ENCODE measurements at places on chromosomes 5 and 9.

GRCh38 chr5:56757077-56757476 is 58.3 kb upstream of the MAP3K1 start:
- DNase-seq, result no peak

- no peak for DNase-seq
Measured at GRCh38 chr5:146825033-146825432, 53.5 kb downstream of the PPP2R2B start.

DNA sequence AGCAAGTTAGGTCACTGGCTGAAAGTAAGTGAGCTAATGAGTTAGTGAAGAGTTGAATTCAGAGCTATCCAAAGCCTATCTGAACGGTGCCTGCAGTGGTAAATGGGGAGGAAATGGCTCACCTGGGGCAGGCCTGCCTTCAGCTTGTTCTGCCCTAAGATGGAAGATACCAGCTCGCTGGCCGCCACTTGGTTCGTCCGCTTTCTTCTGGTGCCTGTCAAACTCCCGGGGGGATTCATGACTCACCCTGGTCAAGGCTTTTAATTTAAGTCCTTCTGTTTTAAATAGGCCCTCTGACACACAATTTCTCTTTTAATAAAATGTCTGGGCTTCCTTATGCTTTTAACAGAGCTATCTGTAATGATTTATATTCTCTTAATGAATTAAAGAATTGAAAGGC is 78.8 kb downstream of the CFAP90 start:
- DNase-seq, result no peak

- DNase-seq, result no peak
Measured at GRCh38 chr9:18889550-18889949, 143.5 kb downstream of the SAXO1 start.

GRCh38 chr9:33117306-33117705 is 40.8 kb upstream of the SMU1 start:
- no peak for DNase-seq

GRCh38 chr9:5854063-5854790 is 21.3 kb upstream of the ERMP1 start:
- no peak for DNase-seq

- DNase-seq, result no peak
Measured at GRCh38 chr5:135694012-135694411, 115.2 kb upstream of the CXCL14 start.

GRCh38 chr5:1504069-1504595 is 19.6 kb downstream of the LPCAT1 start:
- no peak for DNase-seq

DNA sequence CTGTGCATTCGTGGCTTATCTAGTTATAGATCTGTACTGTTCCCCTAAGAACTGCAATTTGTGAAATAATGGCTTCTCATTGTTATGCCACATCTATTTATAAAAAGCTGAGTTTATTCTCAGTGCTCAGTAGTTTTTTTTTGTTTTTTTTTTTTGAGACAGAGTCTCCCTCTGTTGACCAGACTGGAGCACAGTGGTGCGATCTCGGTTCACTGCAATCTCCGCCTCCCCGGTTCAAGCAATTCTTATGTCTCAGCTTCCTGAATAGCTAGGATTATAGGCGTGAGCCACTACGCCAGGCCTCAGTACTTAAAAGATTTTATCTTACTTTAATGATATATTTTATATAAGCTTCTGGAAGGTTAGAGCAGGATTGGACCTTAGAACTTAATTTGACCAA is 19.0 kb downstream of the SEC61B start:
- no peak for DNase-seq

- DNase-seq, result no peak
Measured at GRCh38 chr9:128001779-128002298, 21.1 kb upstream of the EEIG1 start.

- no peak for DNase-seq
Measured at GRCh38 chr9:129550199-129550839, 70.6 kb downstream of the C9orf50 start.

DNA sequence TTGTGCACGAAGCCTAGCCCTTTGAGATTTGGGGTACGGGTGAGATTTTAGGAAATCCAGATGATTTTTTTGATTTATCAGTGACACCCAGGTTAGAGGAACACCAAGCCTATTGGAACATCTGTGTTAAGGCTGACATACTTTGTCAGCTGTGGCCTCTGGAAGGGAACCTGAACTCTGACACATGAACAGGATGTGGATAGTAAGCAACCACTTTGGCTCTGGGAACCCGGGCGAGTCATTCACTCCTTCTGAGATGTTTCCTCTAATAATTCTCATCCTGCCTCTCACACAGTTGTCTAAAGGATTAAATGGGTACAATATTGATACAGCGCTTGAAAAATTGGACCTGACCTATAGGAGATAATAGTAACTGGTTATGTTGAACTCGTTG is 67.8 kb downstream of the FGF1 start:
- no peak for DNase-seq

- DNase-seq, result no peak
Measured at GRCh38 chr9:123471843-123472570, 116.0 kb downstream of the CRB2 start.

DNA sequence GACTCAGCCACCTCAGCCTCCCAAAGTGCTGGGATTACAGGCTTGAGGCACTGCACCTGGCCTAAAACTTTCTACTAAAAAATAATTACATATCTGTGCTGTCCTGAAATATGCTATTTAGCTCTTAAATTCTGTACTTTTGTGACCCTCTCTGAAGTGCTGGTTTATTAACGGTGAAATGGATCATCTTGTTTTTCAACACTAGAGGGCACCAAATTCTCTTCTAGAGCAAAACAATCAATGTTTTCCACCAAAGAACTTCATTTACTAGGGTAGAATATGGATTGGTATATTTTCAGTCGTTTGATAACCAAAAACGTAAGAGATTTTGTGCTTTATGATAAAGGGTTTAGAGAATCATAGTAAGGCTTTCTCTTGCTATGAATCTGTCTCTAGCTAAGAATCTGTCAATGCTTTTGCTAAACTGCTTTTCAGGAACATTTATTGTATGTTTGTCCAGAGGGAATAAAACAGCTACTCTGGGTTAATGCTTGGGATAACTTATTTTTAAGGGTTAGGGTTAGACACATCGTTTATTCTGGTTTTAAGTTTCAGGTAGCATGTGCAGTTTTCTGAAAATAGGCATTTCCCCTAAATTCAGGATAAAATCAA is 63.6 kb downstream of the RNF180 start:
- DNase-seq, result no peak

DNA sequence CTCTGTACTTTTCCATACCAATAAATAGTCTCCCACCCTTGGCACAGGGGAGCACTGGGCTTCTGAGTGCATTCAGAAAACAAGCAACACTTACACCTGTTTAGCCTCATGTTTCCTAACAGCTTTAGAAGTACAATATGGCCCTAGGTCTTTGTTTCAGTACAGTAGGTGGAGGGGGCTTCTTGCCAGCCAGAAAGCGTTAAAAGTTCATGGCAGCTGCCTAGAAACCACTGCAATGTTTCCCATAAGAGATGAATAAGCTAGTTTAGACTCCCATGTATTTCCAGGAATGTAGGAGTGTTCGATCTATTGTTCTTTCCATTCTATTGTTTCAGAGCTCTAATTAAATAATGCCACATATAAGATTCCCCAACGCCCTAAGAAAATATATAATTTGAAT is 444.8 kb downstream of the ARHGEF28 start:
- no peak for DNase-seq

DNA sequence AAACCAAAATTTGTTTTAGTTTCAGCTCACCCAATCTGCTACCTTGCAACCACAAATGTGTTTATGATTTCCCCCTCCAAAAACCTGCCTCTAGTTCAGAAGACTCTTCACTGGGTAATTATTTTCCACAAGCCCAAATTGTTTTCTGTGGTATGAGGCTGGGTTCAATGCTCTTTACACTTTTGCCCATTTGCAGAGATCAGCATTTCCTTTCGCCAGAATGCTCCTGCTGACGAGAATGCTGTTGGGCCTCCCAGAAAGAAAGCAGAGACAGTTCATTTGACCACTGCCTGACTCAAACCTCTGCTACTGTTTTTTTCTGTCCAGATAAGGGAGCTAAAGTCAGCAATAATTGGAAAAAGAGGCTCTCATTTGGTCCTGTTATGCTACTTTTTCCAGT is 427.3 kb downstream of the PDE4D start:
- no peak for DNase-seq

GRCh38 chr9:77885104-77885672 is 146.4 kb downstream of the GNAQ start:
- no peak for DNase-seq

GRCh38 chr5:102955488-102955887 is 164.4 kb downstream of the GIN1 start:
- DNase-seq, result no peak

DNA sequence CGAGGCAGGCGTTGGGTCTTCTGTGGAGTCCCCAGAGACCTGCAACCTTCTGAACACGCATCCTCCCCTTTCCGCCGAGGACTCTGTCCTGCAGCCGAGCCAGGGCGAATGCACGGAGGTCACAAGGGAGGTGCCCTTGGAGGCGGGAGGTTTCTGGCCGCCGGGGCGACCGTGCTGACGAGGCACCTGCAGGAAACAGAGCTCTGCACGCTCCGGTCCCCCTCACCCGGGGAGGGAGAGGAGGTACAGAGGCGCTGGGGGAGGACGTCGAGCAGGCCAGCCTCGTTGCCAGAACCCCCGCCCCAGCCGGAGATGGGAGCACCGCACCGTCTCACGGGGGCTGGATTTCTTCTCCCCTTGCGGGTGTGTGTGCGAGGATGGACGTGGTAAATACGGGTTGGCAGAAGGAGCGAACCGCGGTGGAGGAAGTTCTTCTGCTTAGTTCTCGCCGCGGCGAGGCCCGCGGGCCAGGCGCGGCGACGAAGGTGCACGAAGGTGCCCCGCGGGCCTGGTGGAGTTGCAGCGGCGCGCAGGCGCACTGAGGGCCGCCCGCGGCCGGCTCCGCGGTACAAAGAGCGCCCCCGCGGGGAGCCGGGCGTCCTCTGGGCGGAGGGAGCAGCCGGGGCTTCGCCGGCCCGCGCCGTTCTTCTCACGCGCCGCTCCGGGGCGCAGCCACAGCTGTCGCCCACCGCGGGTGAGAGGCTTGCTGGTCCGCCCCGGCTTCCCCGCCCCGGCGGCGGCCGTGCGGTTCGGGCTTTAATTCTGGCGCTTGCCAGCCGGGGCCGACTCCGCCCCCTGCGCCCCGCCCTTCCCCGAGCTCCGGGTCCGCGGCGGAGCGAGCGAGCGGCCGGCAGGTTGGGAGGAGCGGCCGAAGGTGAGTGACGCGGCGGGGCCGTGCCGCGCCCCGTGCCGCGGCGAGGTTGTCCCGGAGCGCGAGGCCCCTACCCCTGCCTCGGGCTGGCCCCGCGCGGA is 289.5 kb downstream of the DOCK8 start:
- DNase-seq, result peak; percentile 5

DNA sequence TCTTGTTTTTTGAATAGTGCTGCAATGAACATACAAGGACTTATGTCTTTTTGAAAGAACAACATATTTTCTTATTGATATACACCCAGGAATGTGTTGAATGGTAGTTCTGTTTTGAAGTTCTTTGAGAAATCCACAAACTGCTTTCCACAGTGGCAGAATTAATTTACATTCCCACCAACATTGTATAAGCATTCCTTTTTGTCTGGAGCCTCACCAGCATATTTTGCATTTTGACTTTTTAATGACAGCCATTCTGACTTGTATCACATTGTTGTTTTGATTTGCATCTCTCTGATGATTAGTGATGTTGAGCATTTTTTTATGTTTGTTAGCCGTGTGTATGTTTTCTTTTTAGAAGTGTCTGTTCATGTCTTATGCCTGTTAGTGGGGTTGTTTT is 524.9 kb downstream of the SEMA5A start:
- DNase-seq, result no peak

GRCh38 chr9:20321423-20322082 is 300.7 kb downstream of the MLLT3 start:
- DNase-seq, result no peak

DNA sequence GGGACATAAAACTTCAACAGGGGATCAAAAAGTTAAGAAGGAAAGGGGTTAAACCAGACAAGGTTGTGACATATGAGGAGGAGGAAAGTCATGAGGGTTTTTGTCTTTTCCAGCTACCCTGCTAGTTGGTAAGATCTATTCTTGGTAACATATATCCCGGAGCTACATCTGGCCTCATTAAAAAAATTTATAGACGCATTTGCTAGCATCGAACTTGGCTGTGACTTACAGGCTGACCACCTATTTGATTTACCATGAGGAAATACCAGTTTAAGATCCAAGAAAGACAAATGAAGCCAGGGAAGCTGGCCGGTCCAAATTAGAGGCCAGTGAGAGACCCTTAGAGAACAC is 87.6 kb upstream of the NIPAL4 start:
- DNase-seq, result no peak

DNA sequence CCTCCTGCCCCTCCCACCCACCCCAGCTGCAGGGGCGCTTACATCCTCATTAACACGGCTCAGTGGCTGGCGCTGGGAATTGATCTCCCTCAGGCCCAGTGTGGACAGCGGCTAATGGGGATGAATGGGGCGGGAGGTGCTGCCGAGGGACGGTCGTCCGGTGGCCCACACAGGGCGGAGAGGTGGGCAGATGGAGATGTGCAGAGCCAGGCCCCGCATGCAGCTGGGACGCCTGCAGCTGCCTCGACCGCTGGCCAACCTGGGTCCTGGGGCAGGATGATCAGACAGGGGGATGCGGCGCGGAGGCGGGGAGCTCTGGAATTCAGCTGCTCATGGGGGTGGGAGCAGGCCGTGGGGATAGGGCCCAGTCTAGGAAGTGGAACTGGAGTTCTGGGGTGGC is 17.6 kb downstream of the TSPAN17 start:
- no peak for DNase-seq

GRCh38 chr5:3393122-3393919 is 202.3 kb upstream of the IRX1 start:
- no peak for DNase-seq

DNA sequence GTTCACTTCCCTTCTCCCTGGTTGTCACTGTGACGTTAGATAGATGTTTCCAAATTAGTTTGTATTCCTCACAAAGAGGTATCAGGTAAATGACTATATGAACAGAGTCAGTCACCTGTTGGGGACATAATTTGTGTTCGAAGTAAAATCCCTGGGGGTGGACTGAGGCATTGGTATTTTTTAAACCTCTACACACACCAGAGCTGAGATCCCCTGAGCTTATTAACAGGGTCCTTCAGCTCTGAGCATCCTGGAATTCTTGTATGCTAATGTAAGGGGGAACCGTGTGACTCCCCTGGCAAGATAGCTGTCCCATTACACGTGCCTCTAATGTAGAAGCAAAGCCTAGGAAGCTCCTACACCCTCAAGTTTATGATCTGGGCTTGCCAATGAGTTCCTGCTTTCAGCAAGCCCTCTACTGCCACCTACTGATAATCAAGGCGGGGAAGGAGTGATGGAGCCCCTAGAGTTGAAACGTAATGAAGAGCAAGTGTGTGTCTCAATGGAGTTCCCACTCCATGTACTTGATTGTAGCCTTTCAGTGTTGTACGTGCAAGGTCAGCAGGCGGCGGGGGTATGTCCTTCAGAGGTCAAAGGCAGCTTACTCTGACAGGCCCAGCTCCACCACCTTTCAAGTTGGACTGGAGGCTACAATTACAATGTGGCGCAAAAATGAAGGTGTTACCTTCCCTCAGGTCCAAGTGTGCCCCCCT is 14.4 kb downstream of the PRKACG start:
- DNase-seq, result no peak

DNA sequence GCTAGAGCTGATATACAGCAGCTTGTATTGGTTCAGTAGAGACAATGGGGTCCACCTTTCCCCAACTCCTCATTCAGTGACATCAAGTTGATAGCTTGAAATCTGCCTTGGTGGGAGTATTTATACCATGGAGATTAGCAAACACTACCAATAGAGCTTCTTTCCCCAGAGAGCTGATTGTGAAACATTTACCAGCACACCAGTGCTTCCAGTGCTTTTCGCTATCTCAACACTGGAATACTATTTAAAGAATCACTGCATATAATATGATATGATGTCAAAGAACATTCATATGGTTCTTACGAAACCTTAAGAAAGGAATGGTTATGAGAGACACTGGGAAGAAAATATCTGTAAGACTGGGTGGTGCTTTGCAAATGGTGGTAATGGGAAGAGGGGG is 21.8 kb upstream of the RNF145 start:
- DNase-seq, result no peak
